Anterior cingulate cortex (tissue), 58 donors: ENCODE measurements at places on chromosomes 16 and 17.

DNA sequence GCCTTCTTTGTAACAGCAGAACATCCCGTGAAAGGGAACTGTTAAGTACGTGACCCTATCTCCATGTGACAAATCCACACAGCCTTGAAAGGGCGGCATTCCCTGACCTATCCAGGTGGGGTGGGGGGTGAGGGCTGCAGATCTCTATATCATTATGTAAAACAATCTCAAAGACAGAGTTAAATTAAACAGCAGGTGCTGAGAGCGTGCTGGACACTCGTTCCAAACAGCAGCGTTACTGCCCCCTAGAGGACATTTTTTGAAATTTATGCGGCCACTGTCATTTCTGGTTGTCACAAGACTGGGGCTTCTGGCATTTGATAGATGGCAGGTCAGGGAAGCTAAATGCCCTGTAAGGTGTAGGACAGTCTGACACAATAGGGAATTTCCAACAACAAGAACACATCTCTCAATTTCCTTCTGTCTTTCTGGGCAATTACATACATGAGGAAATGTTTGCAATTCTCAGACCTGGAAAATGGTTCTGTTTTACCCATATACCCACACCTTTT is 6.7 kb upstream of the SLC25A39 start:
- peak; percentile 40 for DNase-seq

DNA sequence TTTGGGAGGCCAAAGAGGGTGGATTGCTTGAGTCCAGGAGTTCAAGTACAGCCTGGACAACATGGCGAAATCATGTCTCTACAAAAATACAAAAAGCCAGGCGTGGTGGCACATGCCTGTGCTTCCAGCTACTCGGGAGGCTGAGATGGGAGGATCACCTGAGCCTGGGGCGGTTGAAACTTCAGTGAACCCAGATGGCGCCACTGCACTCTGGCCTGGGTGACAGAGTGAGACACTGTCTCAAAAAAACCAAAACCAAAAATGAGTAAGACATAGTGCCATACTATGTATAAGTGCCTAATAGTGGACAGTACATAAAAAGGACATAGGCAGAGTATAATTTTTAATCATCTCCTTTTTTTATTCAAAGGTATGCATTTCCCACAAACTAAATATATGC is 4.0 kb downstream of the CTC1 start:
- no peak for DNase-seq

GRCh38 chr17:41523787-41524186 is 4.3 kb downstream of the KRT19 start:
- no peak for DNase-seq

- DNase-seq, result no peak
Observed at GRCh38 chr17:67602444-67602843, 115.3 kb upstream of the NOL11 start.

- peak; percentile 70 for DNase-seq
Observed at GRCh38 chr17:29568331-29569244, at the start of gene TP53I13. Gene TP53I13 (plus strand): TSS chr17:29568701. CDS start chr17:29568759, 58 bp downstream.

- no peak for DNase-seq
Observed at GRCh38 chr17:79437081-79437480, 173.8 kb downstream of the RBFOX3 start.

- no peak for DNase-seq
Observed at GRCh38 chr17:76207275-76208059, 32.8 kb downstream of the RNF157 start.
